ENCODE measurements at places on chromosomes 13 and 19. TPM values are rescaled to one million over a fixed set of nuclear protein-coding genes. Genes with fewer than 3 reads are reported as not detected.

The OXGR1 gene
- total RNA-seq: 0.99 TPM

The ZNF547 gene
- total RNA-seq: 2.6 TPM

- peaks cover 7% of the 10 kb centered on the region for H3K4me1 ChIP-seq
- H3K27me3 ChIP-seq: no peaks in the 10 kb centered on the region
- DNase-seq: no peak
- no peak overlapping the region for H3K27ac ChIP-seq
Observed at GRCh38 chr13:51525567-51526167, 58.6 kb upstream of the WDFY2 start.

GRCh38 chr19:924553-925086 is 1.2 kb upstream of the ARID3A start:
- H3K27me3 ChIP-seq: peaks cover 19% of the 10 kb centered on the region
- peak overlapping the region; percentile 82 for H3K4me3 ChIP-seq
- no peak for DNase-seq

- no peak overlapping the region for H3K4me3 ChIP-seq
- peaks cover 85% of the 10 kb centered on the region for H3K36me3 ChIP-seq
- H3K27ac ChIP-seq: no peak overlapping the region
- no peak for DNase-seq
- no peaks in the 10 kb centered on the region for H3K27me3 ChIP-seq
Observed at GRCh38 chr19:47376589-47377144, 27.6 kb downstream of the DHX34 start.

The JAK3 gene
- total RNA-seq: 1.8 TPM

GRCh38 chr13:50127726-50128291 is 112.6 kb downstream of the KCNRG start:
- no peaks in the 10 kb centered on the region for H3K36me3 ChIP-seq
- H3K27ac ChIP-seq: peak overlapping the region; percentile 100
- peak overlapping the region; percentile 95 for H3K4me3 ChIP-seq
- H3K4me1 ChIP-seq: peaks cover 46% of the 10 kb centered on the region

GRCh38 chr19:49807904-49808675 is 5.0 kb downstream of the FUZ start:
- no peaks in the 10 kb centered on the region for H3K4me1 ChIP-seq
- no peaks in the 10 kb centered on the region for H3K27me3 ChIP-seq
- H3K4me3 ChIP-seq: peak overlapping the region; percentile 81
- DNase-seq: no peak
- H3K36me3 ChIP-seq: peaks cover 6% of the 10 kb centered on the region
- no peak overlapping the region for H3K27ac ChIP-seq

DNA sequence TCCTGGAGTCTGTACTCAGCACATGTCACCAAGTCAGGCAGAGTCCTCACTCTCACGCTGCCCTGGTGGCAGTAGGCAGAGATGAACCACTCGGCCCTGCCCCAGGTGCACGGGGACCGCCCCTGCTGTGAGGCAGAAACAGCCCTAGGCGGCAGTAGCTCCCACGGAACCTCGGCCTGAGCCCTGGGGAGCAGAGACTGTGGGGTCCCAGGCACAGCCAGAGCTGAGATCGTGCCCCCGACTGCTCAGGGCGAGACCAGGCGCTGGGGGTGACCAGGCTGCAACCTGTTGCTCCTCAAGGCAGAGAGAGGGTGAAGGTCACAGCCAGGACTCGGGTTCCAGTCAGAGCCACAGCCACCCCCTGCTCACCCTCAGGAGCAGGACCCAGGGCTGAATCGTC is 34.9 kb downstream of the AP1M1 start:
- no peak overlapping the region for H3K27ac ChIP-seq
- no peak for DNase-seq
- H3K27me3 ChIP-seq: no peaks in the 10 kb centered on the region
- no peaks in the 10 kb centered on the region for H3K4me1 ChIP-seq
- H3K4me3 ChIP-seq: no peak overlapping the region
- H3K36me3 ChIP-seq: peaks cover 82% of the 10 kb centered on the region

DNA sequence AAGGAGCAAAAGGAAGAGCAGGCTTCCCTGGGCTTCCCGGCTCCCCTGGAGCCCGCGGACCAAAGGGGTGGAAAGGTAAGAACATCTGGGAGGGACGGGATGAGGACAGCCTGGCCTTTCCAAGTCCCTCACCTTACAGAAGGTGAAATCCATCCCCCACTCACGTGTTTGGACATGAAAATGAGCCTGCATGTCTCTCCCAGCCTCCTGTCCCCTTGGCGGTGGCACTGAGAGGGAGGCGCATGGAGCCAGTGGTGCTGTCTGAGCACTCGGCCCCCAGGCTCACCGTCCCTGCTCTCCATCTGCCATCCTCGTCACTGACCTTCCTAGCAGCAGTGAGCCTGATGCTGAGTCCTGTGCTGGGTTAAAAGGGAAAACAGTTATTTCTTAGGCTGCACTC is 104.2 kb downstream of the RAB20 start:
- no peaks in the 10 kb centered on the region for H3K36me3 ChIP-seq
- no peak overlapping the region for H3K27ac ChIP-seq
- no peaks in the 10 kb centered on the region for H3K27me3 ChIP-seq
- DNase-seq: no peak
- H3K4me1 ChIP-seq: no peaks in the 10 kb centered on the region

- H3K27ac ChIP-seq: no peak overlapping the region
- H3K27me3 ChIP-seq: no peaks in the 10 kb centered on the region
- H3K36me3 ChIP-seq: no peaks in the 10 kb centered on the region
Observed at GRCh38 chr13:53873558-53873957, 844.9 kb downstream of the OLFM4 start.

- DNase-seq: no peak
- H3K27me3 ChIP-seq: no peaks in the 10 kb centered on the region
- no peak overlapping the region for H3K4me3 ChIP-seq
- no peaks in the 10 kb centered on the region for H3K4me1 ChIP-seq
Observed at GRCh38 chr19:29503140-29503758, 22.5 kb upstream of the VSTM2B start.

GRCh38 chr19:38304866-38305429 is 897 bp downstream of the C19orf33 start:
- no peaks in the 10 kb centered on the region for H3K27me3 ChIP-seq
- H3K4me3 ChIP-seq: peak overlapping the region; percentile 29
- no peaks in the 10 kb centered on the region for H3K4me1 ChIP-seq

- H3K27ac ChIP-seq: no peak overlapping the region
- H3K4me1 ChIP-seq: no peaks in the 10 kb centered on the region
- DNase-seq: no peak
- no peaks in the 10 kb centered on the region for H3K36me3 ChIP-seq
- no peaks in the 10 kb centered on the region for H3K27me3 ChIP-seq
Observed at GRCh38 chr13:35086667-35087066, 144.6 kb downstream of the NBEA start.

The ZNF528 gene
- 20.5 TPM for total RNA-seq

GRCh38 chr19:40549007-40549708 is 27.5 kb upstream of the SHKBP1 start:
- H3K36me3 ChIP-seq: no peaks in the 10 kb centered on the region
- H3K4me3 ChIP-seq: no peak overlapping the region
- no peaks in the 10 kb centered on the region for H3K27me3 ChIP-seq
- no peak overlapping the region for H3K27ac ChIP-seq
- DNase-seq: peak; percentile 49
- no peaks in the 10 kb centered on the region for H3K4me1 ChIP-seq

DNA sequence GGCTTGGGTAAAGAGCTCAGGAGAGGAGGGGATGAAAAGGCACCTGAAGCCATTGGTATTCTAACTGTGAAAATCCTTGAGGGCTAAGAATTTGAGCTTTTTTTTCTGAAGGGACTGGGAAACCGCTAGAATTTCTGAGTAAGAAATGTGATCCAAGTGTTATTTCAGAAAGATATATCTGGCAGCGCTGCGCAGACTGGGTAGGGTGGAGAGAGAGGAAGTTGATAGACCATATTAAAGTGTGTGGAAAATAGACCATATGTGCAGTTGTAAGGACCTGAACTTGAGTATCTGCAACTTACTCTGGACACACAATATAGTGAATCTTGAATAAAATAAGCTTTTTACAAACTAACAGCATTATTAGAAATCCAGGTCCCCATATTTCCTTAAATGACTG is 427.4 kb downstream of the NDFIP2 start:
- no peak overlapping the region for H3K27ac ChIP-seq
- no peaks in the 10 kb centered on the region for H3K36me3 ChIP-seq
- H3K27me3 ChIP-seq: no peaks in the 10 kb centered on the region
- H3K4me1 ChIP-seq: peaks cover 3% of the 10 kb centered on the region

DNA sequence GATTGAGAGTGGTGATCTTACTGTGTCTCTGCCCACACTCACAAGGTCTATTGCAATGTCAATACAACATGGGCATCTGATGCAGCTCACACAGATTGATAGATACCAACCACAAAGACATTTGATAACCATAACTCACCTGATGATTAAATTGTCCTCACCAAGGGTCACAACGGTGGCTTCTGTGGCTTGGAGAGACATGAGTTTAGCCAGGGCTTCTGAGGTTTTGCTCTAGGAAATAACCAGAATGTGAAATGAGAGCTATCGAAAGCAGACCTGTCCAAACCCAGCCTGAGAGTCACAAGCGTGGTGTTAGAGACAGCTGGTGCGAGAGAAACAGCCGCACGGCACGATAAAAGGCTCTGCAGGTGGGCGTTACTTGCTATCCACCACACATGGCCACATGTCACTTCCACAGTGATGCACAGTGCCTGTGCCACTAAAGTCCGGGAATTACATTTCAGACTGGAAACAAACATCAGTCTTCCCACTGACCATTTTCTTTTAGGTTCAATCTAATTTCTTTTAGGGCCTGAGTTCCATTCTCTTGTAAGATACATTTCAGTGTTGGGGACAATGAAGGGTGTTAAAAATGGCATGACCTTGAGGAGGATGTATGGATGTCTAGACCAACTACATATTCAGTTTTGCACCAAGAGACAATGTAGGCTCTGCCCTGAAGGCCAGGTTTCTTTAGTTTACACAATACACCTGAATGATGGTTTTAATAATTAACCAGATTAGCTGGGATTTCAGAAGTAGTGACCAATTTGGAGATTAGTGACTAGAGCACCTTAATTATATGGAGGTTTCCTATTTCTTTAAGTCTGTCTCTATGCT is 53.7 kb downstream of the ATP7B start:
- no peak overlapping the region for H3K27ac ChIP-seq
- no peak overlapping the region for H3K4me3 ChIP-seq
- no peaks in the 10 kb centered on the region for H3K27me3 ChIP-seq
- H3K36me3 ChIP-seq: peaks cover 31% of the 10 kb centered on the region

GRCh38 chr13:20969182-20969581 is 66.6 kb upstream of the XPO4 start:
- H3K36me3 ChIP-seq: peaks cover 24% of the 10 kb centered on the region
- H3K27me3 ChIP-seq: no peaks in the 10 kb centered on the region
- DNase-seq: no peak

DNA sequence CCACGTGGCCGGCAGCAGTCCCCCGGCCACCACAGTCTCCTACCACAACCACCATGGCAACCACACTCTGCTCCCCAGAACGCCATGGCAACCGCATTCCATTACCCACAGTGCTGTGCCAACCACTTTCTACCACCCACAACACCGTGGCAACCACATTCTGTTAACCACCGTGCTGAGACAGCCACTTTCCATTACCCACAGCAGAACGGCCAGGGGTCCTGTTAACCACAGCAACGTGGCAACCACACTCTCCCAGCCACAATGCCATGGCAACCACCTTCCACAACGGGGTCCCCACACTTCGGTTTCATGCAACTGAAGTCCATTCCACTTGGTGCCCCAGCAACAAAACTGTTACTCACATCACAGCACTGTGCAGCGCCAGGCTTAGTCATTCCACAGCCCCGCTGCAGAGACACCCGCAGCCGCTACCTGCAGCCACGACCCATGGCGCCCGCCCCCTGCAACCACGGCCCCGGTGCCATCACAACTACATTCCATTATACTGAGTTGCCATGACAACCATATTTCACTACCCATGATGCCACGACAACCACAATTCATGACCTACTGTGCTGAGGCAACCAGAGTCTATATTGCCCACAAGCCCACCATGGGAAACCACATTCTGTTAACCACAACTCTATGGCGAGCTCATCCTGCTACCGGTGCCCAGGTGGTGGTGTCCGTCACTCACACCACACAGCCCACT is 10.0 kb downstream of the DPF1 start:
- DNase-seq: no peak
- H3K4me1 ChIP-seq: peaks cover 18% of the 10 kb centered on the region
- no peak overlapping the region for H3K4me3 ChIP-seq
- peaks cover 19% of the 10 kb centered on the region for H3K27me3 ChIP-seq
- H3K27ac ChIP-seq: no peak overlapping the region

GRCh38 chr13:63351081-63351480 is 1935.4 kb upstream of the PCDH20 start:
- no peak overlapping the region for H3K27ac ChIP-seq
- DNase-seq: no peak
- H3K27me3 ChIP-seq: no peaks in the 10 kb centered on the region
- H3K4me1 ChIP-seq: no peaks in the 10 kb centered on the region

All from heart left ventricle (tissue), 16 donors.